ENCODE measurements at places on chromosomes 3 and 15. TPM values are rescaled to one million over a fixed set of nuclear protein-coding genes. Genes with fewer than 3 reads are reported as not detected.

GRCh38 chr3:32460031-32460749, 42.5 kb downstream of the CMTM6 start:
- DNase-seq: no peak

DNA sequence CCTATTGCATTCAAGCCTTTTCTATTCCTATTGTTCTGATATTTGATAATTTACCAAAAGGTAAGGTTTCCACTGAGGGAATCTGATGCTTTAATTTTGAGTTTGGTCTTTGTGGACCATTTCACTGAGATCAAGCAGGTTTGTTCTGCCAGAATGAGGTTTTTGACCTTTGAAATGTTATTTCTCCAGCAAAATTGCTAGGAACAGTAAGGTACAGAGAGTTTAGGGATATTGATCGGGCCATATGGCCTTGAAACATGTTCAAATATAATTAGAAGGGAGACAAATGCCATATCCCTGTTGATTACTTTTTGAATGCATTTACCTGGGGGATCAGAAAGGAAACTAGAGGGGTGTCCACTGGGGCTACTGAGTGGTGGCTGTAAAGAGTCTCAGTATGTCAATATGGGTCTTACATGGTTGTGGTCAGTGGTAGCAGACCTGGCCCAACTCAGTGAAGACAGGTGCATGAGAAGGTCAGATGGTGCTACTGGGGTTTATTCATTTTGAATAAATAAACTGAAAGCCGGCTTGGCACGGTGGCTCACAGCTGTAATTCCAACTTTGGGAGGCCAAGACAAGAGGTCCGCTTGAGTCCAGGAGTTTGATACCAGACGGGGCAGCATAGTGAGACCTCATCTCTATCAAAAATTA, 100.2 kb downstream of the SV2B start:
- no peak for DNase-seq

- no peak for DNase-seq
Measured at GRCh38 chr3:35064761-35065160, 574.6 kb upstream of the ARPP21 start.

GRCh38 chr3:137938876-137939275, 71.1 kb upstream of the CLDN18 start:
- no peak for DNase-seq

GRCh38 chr15:91890614-91891013, 37.1 kb downstream of the SLCO3A1 start:
- no peak for DNase-seq

GRCh38 chr3:172698631-172699030, 12.2 kb downstream of the NCEH1 start:
- DNase-seq: peak; percentile 93

DNA sequence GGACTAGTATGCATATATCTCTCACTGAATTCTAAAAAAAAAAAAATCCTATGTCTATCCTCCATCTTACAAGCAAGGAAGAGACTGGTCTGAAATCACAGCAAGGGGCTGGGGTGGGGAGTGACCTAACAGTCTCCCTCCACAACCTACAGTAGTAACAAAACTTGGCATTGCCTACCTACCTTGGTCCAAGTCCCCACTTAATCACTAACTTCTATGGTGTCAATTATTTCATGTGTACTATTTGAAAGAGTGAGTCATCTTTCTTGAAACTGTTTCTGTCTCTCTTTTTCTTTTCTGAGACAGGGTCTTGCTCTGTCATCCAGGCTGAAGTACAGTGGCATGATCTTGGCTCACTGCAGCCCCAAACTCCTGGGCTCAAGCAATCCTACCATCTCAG, 36.8 kb downstream of the CHAC1 start:
- no peak for DNase-seq

GRCh38 chr3:16349986-16350596, 85.1 kb downstream of the OXNAD1 start:
- no peak for DNase-seq

DNA sequence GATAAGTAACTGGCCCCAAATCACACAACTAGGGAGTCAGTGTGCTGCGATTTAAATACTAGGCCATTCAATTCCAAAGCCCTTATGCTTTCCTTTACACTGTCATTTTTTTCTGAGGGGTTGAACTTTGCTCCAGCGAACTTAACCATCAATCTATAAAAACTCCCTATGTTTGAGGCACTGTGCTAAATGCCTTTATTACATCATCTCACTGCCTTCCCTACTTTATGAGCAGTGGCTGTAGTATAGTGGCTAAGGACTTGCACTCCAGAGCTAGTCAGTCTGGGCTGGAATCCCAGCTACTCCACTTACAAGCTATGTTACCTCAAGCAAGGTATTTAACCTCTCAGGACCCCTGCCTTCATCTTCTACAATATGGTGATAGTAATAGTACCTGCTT, 26.9 kb upstream of the WDR72 start:
- no peak for DNase-seq

- DNase-seq: no peak
Measured at GRCh38 chr3:13770170-13771169, 109.4 kb downstream of the WNT7A start.

DNA sequence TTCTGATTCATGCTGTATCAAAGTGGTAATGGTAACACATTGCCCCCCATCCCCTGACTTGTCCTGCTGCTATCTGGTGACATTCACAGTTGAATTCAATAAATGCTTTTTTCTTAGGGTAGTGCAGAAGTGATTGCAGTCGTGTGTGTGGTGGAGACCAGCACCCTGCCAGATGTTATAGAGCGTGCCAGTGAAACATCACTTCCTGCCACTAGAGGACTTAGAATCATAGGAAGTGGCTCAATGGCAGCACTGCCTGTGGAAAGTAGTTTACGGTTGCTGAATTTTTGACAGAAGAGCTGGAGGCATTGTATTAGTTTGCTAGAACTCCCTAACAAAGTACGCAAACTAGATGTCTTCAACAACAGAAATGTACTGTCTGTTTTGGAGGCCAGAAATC, 37.4 kb upstream of the P2RY12 start:
- DNase-seq: peak; percentile 23

- DNase-seq: no peak
Measured at GRCh38 chr15:89127054-89127702, 38.9 kb downstream of the ABHD2 start.

- peak; percentile 88 for DNase-seq
Measured at GRCh38 chr3:13045904-13046568, 27.2 kb downstream of the IQSEC1 start.

GRCh38 chr15:92903631-92903965, 3.5 kb downstream of the CHD2 start:
- no peak for DNase-seq

- DNase-seq: no peak
Measured at GRCh38 chr3:125638799-125639198, 43.5 kb upstream of the OSBPL11 start.

DNA sequence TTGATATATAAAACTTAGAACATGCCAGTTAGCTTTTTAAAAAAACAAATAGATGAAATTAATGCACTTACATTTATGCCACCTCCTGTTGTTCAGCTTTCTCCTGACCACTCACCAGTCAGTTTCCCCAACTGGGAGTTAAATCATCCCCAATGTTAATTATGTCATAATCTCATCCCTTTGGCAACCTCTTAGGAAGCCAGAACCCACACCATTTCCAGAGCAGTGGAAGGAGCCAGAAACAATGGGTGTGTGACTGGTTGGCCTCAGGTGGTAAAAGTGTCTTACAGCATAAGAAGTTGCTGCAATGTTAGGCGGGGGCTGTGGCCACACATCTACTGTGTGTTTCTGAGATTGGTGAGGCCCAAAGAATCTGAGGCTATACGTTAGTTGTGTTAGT, 46.5 kb upstream of the MITF start:
- no peak for DNase-seq

GRCh38 chr3:110938629-110939028, 133.0 kb upstream of the NECTIN3 start:
- DNase-seq: no peak

- no peak for DNase-seq
Measured at GRCh38 chr15:92582206-92582605, 73.4 kb downstream of the FAM174B start.

- DNase-seq: no peak
Measured at GRCh38 chr3:59580996-59581395, 531.2 kb upstream of the CFAP20DC start.

DNA sequence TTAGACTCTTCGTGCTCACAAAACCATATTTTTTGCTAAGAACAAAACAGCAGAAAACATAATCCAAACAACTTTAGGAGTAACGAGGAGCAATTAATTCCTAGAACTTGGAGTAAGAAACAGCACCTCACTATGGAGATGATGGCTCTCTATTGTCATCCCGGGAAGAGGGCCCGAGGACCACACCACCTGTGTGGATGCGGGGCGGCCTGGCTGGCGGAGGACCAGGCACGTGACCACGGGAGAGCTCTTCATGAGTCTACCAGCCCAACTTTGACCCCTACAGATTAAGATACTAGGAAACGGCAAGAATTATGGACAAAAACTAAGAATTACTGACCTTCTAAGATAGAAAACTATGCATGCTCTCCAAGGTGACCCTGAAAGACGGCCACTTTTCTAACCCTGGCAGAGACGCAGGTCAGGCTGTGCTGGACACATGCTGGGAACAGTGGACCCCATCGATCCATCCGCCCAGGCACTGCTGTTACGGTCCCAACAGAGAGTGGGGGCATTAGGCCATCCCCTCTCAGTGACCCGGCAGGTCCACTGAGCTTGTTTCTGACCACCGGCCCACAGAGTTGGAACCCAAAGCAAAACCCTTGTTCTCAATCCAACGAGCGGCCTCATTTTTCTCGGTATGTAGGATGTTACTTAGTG, 13.1 kb upstream of the OCA2 start:
- no peak for DNase-seq

DNA sequence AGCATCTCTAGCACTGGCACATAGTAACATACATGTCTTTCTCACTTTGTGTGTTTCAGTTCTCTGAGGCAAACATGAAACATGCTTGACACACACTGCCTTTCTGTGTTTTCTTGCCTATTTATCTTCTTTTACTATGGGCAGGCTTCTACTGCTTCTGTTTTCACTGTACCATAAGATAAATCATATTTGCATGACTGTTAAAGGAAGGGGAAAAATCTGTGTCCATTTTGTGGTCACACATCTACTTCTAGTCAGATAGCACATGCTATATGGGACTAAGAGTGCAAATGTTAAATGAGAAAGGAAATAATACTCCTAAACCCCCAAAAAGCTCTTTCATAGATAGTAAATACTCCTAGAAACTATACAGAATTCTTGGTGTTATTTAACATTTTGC, 386.4 kb downstream of the ZBTB20 start:
- no peak for DNase-seq

GRCh38 chr3:50194903-50195500, 3.6 kb downstream of the GNAT1 start:
- no peak for DNase-seq

DNA sequence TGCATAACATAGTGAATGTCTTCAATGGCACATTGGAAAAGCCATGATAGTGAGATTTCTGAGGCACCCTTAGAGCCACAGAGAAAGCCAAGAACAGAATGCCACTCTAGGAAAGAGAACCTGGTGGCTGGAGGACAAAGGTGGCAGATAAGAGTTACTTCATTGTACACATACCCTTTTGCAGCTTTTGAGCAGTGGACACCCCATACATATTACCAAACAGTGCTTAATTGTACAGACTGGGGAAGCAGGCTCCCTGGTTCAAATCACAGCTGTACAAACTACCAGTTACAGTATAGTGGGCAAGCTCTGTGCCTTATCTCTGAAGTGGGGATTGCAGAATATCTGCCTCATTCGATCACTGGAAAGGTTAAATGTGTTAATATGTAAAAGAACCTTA, 10.1 kb upstream of the GYG1 start:
- DNase-seq: no peak

DNA sequence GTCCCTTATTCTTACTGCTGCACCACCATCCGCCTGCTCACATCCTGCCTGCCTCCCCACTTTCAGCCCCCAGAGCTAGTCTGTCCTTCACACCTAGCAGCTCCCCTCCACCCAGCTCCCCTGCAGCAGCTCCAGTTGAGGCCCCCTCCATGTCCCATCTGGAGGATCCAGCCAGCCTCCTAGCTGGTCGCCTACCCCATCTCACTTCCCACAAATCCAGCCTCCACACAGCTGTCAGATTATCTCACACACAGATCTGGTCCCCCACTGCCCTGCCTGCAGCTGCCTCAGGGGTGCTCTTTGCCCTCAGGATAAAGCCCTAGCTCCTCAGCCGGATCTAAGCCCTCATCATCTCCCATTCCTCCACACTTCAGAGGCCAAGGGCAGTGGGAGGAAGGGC, 8.8 kb upstream of the SEMA7A start:
- DNase-seq: no peak

The SPESP1 gene
- not detected for polyA plus RNA-seq

The NPTN gene
- polyA plus RNA-seq: 88.0 TPM

The UNC45A gene
- polyA plus RNA-seq: 42.6 TPM

The KLHL40 gene
- polyA plus RNA-seq: not detected

The SLCO2A1 gene
- not detected for polyA plus RNA-seq

The SLC27A2 gene
- polyA plus RNA-seq: not detected

The GPR62 gene
- polyA plus RNA-seq: not detected

The UACA gene
- 1.7 TPM for polyA plus RNA-seq

The PROK2 gene
- polyA plus RNA-seq: 81.7 TPM

The LRRC31 gene
- polyA plus RNA-seq: not detected

The ITIH1 gene
- polyA plus RNA-seq: 4.1 TPM

The GP5 gene
- not detected for polyA plus RNA-seq
